ENCODE measurements at places on chromosomes 3 and 15.

DNA sequence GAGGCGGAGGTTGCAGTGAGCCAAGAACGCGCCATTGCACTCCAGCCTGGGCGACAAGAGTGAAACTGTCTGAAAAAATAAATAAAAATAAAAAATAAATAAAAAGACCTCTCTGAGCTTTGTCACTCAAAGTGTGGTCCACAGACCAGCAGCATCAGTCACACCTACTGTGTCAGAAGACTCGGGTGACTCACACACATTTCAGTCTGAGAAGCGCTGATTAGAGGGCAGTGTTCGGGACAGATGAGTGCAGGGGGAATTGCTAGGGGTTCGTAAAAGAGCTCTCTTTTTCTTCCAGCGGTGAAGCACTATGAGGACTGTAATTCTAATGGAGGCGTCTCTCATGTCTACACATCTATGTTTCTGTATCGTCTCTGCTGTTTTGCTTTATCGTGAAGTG is 5.7 kb downstream of the PODXL2 start:
- DNase-seq, result no peak

GRCh38 chr3:171809861-171810628 is at the start of gene PLD1:
Gene PLD1 (minus strand): TSS chr3:171810483. CDS start chr3:171738051, 72,432 bp downstream.
- DNase-seq, result no peak

GRCh38 chr15:28289694-28290463 is 32.1 kb downstream of the HERC2 start:
- no peak for DNase-seq

DNA sequence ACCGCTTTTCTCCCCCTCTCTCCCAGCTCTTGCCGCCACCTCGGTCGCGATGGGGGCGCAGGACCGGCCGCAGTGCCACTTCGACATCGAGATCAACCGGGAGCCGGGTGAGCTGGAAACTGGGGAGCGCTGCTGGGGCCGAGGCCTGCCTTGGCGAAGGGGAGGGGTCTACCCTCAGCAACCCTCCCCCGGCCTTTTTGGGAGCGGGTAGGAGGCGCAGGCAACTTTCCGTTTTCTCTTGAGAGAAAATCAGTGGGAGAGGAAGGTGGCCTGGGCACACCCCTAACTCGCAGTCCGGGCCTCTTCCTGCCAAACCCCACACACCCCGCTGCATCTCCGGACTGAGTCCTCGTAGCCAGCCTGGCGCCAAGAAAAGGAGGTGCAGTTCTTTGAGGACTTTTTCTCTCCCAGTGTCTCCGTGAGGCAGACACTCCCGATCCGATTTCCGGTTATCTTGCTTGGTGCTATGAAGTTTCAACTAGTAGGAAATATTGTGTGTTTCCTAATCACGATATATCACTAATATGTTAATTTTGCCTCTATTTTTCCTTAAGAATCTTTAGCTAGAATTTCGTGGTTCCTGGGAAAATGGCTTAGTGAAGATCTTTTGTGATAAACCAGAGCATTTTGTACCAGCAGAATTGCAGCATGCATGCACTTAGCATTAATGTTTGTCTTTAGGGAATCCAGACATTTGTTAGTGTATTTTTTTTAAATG is 631 bp downstream of the NKTR start:
- DNase-seq, result no peak

GRCh38 chr3:151875759-151876158 is 2.3 kb downstream of the SUCNR1 start:
- no peak for DNase-seq

- no peak for DNase-seq
Measured at GRCh38 chr3:72418244-72418643, 430.0 kb downstream of the SHQ1 start.

GRCh38 chr15:52784799-52785671 is 5.1 kb downstream of the ONECUT1 start:
- DNase-seq, result no peak

DNA sequence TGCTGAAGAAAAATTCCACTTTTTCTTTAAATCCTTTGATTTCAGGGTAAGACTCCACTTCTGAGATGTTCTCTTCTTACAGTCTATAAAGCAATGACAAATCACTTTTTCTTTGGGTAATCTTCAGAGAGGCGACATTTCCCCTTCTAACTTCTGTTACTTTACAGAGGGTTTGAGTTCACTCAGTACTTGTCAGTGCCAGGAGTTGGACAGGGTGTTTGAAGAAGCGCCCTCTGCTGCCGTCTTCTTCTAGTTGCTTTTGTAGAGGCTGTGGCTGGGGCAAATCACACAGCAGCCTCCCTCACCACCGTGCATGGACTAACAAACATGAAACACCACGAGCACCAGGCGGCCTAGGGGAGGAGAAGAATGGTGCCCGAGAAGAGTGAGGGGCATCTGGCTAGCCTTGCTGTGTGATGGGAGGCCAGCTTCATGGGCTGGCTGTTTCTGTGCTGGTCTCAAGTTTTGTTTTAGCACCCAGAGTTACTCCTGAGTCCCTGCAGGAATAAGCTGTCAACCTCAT is at the start of gene CD80:
CD80 (minus strand) TSS at position 174 of the 523 bp plus-strand sequence. CDS start 1,886 bp downstream, outside the sequence.
- DNase-seq, result no peak

DNA sequence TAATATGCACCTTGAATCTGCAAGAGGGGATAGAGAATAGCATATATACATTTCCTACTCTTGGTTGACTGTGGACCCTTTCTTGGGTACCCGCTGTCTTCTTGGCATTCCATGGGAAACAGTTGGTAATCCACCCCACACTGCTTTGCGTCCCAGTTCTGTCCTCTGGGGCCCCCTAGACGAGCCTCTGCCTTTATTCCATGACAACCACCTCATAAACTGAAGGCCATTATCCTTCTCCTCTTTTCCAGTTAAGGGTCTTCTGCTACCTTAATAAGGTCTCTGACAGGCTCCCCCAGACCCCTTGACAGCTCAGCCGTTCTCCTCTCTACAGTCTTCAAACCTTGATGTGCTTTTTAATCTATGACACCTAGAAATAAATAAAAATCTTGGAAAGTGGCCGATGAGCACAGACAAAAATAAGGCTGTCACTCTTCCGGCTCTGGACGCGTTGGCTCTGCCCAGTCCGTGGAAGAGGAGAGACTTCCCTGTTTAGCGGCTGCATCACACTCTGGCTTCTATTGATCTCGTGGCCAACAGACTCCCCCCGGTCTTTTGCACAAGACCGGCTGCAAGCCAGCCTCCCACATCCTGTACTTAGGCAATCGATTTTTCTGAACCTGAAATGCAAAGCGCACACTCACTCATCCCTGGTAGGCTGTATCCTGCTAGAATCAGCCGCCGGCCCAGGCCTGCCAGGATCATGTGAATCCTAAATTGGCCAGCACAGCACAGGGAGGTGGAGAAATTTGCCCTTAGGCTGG is 251.0 kb upstream of the TLE3 start:
- no peak for DNase-seq

- DNase-seq, result peak; percentile 45
Measured at GRCh38 chr3:130276203-130276803, 69.2 kb upstream of the COL6A5 start.

DNA sequence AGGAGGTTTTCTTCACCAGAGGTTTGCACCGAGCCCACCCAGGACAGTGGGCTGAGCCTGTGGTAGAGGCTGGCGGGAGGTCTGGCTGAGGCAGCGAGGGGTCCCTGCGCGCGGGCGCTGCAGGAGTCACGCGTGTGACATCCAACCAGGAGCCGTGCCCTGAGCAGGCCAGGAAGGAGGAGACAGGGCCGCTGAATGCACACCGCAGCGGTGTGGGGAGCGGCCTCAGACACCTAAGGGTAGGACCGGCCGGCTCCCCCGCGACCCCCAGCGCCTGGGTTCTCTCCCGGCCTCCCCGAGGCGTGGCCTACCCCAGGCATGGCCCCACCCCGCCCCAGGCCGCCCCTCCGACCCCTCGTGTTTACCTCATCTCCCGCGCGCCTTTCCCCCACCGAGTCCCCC is 412 bp downstream of the SLC41A3 start:
- no peak for DNase-seq

GRCh38 chr15:34851751-34852150 is 56.4 kb upstream of the ACTC1 start:
- no peak for DNase-seq

DNA sequence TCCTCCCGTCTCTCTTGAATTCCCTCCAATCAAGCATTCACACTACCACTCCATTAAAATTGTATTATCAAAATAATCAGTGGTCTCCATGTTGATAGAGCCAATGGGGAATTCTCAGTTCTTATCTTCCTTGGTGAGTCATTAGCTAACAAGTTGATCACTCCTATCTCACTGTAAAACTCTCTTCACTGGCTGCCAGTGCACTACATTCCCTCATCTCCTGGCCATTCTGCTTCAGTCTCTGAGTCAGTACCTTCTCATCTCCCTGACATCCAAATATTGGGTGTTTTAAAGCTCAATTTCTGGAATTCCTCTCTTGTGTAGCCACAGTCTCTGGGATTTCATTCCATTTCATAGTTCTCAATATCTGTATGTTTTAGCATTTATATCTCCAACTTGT is 175.2 kb downstream of the ALDH1A2 start:
- DNase-seq, result no peak

GRCh38 chr15:75661100-75661755 is 13.5 kb downstream of the SNX33 start:
- no peak for DNase-seq
